ENCODE measurements at places on chromosomes 11 and 22.

- no peak for DNase-seq
Measured at GRCh38 chr11:36107547-36107946, 163.7 kb downstream of the LDLRAD3 start.

- DNase-seq = no peak
Measured at GRCh38 chr11:128599729-128600128, 12.4 kb upstream of the ETS1 start.

DNA sequence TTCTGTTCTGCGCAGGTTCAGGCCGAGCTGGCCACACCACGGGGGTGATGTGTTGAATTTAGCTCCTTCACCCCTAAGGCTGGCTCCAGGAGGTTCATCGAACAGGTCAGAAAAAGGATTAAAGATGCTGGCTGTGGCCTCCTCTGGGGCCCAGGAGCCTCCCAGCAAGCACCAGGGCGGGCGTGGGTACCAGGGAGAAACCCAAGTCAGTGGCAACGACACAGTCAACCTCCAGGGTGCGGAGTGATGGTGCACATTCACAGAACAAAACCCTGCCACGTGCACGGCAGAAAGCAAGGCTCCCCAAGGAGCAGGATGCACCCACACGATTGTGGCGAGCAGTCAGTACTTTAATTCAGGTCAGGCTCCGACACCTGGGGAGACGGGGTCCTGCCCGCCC, 10.8 kb downstream of the C11orf24 start:
- no peak for DNase-seq

DNA sequence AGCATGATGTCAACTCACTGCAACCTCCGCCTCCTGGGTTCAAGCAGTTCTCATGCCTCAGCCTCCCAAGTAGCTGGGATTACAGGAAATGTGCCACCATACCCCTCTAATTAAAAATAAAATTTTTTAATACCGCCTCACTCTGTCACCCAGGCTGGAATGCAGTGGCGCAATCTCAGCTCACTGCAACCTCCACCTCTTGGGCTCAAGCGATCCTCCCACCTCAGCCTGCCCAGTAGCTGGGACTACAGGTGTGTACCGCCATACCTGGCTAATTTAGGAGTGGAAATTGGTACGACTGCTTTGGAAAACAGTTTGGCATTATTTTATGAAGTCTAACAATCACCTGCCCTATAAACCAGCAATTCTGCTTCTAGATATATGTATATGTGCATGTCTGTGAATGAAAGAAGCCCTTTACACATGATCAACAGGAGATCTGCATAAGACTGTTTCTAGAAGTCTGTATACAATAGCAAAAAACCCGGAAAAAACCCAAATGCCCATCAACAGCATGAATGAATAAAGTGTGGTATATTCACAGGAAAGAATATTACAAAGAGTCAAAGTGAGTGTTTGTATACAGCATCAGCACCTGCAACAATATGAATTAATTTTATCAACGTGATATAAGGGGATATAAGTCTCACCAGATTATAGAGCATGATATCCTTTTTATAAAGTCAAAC, 16.0 kb downstream of the SLC35F2 start:
- no peak for DNase-seq

- DNase-seq = no peak
Measured at GRCh38 chr11:41283191-41283930, 176.1 kb downstream of the LRRC4C start.

DNA sequence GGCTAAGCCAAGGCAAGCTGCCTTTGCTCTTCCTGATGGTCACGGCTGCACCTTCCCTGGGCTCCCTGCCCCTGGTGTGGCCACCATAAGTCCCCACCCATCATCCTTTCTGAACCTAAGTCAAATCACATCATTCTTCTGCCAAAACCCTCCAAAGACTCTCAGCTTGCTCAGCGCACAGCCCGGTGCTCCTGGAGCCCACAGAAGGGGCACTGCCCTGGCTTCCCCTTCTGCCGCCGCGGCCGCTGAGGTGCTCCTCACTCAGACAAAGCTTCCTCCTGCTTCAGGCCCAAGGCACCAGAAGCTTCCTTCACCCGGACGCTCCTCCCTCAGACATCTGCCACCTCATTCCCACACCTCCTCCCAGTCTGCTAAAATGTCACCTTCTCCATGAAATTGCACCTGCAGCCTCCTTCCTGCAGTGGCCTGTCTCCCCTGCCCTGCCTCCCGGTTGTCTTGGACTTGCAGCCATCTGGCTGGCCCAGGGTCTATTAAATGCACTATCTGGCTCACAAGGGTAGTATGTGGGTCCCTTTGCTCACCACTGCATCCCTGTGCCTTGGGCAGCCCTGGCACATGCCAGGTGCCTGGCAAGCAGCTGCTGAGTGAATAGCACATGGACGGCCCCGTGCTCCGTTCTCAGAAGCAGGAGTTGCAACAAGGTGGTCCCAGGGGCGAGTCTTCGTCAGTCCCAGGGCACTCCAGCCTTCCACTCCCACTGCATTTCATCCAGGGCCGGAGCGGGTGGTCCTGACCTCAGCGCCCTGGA, 108.2 kb downstream of the WNT7B start:
- no peak for DNase-seq

GRCh38 chr11:2459016-2459725, 14.4 kb downstream of the KCNQ1 start:
- no peak for DNase-seq

DNA sequence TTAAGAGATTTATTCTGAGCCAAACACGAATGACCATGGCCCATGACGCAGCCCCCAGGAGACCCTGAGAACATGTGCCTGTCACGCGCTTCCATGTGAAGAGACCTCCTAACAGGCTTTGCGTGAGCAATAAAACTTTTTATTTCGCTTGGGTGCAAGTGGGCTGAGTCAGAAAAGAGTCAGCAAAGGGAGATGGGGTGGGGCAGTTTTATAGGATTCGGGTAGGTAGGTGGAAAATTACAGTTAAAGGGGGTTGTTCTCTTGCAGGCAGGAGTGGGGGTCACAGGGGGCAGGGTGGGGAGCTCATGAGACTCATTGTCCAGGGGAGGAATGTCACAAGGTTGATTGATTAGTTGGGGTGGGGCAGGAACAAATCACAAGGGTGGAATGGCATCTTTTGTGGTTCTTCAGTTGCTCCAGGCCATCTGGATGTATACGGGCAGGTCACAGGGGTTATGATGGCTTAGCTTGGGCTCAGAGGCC, 77.2 kb upstream of the FTH1 start:
- DNase-seq = no peak

GRCh38 chr22:38295863-38296262, 21.4 kb downstream of the CSNK1E start:
- DNase-seq = no peak

GRCh38 chr11:94740083-94741021, 27.8 kb upstream of the AMOTL1 start:
- DNase-seq = no peak

- DNase-seq = no peak
Measured at GRCh38 chr22:25650833-25651232, 86.4 kb downstream of the GRK3 start.

DNA sequence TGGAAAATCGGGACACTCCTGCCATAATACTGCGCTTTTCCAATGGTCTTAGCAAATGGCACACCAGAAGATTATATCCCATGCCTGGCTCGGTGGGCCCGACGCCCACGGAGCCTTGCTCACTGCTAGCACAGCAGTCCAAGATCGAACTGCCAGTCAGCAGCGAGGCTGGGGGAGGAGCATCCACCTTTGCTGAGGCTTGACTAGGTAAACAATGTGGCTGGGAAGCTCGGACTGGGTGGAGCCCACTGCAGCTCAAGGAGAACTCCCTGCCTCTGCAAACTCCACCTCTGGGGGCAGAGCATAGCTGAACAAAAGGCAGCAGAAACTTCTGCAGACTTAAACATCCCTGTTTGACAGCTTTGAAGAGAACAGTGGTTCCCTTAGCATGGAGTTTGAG, 15.6 kb downstream of the PTH start:
- no peak for DNase-seq

DNA sequence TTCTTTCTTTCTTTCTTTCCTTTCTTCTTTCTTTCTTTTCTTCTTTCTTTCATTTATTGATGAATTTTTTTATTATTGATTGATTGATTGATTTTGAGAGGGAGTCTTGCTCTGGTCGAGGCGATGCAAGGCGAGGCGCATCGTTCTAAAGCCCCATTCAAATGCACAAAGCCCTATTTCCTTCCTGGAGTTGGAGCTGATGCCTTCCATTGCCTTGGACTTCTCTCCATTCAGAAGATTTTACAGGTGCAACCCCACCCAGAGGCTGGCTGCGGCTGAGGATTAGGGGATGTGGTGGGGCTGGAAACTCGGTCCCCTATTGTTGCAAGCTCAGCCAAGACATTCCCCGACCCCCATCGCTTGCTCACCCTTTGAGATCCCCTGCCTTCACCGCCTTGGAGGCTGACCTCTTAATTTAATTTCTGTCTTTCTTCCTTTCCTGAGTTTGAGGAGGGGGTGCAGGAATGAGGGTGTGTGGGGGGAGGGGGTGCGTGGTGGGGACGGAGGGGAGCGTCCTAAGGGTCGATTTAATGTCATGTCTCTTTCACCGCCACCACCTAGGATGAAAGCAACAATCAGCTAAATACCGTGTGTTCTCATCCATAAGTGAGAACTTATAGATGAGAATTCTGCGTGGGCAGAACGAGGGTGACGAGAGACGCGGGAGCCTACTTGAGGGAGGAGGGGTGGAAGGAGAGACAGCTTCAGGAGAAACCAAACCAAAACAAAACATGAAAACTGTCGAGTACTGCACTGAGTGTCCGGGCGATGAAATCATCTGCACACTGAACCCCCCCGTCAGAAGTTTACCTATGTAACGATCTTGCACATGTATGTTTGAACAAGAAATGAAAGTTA, 3913.9 kb upstream of the OR11H1 start:
- DNase-seq = no peak

GRCh38 chr11:69799582-69799981, 19.6 kb downstream of the FGF3 start:
- no peak for DNase-seq

Data from stimulated activated CD8-positive, alpha-beta memory T cell treated with anti-CD3 and anti-CD28 coated beads, Interleukin-7, amount 100 ng/mL, for 24 hours (primary cell).